ENCODE measurements at places on chromosomes 11 and 22. TPM values are rescaled to one million over a fixed set of nuclear protein-coding genes. Genes with fewer than 3 reads are reported as not detected.

DNA sequence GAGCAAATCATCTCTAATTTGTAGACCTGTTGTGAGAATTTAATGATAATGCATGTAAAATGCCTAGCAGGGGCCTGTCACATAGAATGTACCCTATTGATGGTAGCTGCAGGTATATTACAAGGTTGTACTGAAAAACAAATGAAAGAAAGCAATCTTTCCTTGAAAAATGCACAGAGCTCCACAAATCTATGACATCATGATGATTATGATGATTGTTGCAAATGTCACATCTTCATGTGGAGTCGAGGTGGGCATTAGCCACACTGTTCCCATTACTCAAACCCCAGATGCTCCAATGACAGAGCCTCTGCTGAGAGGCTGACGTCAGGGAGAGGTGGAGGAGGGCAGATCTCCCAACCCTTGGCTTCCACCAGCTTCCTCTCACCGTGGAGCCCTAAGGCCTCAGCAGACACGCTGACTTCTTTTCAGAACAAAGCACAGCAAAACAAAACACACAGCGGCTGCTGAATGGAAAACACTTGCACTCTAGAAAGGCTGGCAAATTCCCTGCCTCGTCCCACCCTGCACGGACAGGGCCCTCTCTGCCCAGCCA, 298.3 kb downstream of the KIRREL3 start:
- no peak for DNase-seq

DNA sequence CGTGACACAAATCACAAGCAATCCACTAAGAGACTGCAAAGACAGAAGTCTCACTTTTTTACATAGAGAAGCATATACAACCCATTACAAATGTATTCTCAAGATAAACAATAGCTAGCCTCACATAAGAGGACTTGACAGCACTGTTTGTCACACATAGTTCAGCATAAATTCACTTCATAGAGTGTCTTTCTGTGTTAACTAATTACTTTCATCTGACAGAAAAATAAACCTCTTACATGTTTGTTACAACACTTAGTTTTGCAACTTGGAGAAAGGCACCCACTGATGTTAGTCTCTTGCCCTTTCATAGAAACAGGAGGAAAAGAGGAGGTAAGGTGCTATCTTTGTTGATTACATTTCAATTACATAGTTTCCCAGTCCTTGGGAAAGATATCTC, 2221.9 kb upstream of the RAG2 start:
- DNase-seq = no peak

GRCh38 chr11:69395287-69395686, 86.2 kb upstream of the LINC01488 start:
- DNase-seq = no peak

- no peak for DNase-seq
These were observed 1136.2 kb downstream of the LRRC4C start for GRCh38 chr11:40323241-40323640.

The CRYBA4 gene
- not detected for total RNA-seq

DNA sequence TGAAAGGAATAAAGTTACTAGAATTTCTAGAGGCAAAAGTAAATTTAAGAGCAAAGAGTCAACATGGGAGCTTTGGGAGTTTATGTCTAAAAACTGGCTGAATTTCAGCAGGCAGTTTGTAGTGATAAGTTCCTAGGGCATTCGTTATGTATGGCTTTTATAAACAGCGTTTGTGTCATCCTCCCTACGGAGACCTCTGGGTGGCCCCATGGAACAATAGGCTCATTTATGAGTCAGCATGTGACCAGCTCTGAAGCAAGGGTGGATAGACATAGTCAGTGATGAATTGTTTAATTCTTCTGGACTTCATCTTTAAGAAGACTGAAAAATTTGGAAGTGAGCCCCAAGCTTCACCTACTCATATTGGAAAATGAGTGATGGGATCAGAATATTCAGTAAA, 37.1 kb downstream of the SVIP start:
- DNase-seq = peak; percentile 19
